CD4-positive, alpha-beta T cell treated with Interleukin-17A for 4 hours (primary cell): ENCODE measurements at places on chromosomes 11 and 22.

DNA sequence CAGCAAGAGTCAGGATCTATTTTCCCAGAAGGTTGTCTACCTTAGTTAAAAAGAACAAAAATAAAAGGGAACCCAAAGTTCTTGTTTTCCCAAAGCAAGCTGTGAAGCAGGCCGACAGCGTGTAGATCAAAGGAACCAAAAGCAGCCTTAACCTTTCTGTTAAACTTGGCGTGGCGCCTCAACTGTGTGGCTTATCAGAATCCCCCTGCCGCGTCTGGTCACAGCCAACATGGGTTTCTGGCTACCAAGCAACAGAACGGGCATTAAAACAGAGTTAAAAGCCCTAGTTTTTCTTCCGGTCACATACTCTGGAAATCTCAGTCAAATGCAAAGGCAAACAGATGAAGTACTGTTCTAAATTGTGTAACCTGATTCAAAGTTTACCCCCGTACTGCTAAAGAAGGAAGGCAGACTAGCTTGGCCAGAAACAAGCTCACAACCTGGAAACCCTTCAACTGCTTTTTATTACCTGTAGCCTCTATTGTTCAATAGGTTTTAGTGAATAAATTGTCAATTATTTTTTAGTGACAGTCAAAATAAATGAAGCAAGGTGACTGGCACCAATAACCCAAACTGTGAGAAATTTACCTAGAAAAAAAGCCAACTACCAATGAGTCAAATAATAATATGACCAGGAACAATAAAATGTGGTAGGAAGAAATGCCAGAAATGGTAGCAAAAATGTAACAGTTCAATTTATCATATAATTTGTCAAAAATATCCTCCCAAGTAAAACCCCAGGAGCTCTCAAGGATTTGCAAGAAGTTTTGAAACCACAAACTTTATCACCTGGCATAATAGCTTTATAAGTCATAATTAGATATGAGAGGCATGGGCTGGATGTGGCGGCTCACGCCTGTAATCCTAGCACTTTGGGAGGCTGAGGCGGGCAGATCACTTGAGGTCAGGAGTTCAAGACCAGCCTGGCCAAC is 21.4 kb downstream of the CHKA start:
- DNase-seq, result peak; percentile 60

- DNase-seq, result peak; percentile 66
Observed at GRCh38 chr22:50027639-50028537, 15.3 kb upstream of the IL17REL start.

DNA sequence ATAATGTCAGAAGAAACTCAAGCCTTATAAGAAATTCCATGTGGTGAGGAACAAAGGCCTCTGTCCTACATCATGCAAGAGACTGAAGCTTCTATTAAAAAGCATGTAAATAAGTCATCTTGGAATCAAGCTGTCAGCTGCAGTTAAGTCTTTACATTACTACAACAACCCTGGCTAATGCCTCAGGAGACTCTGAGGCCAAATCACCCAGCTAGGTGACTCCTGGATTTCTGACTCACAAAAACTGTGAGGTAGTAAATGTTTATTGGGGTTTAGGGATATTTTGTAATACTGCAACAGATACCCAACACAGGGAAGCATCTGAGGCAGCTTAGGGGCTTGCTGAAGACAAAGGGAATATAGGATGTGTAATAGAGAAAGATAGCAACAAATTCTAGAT is 89.6 kb downstream of the C11orf87 start:
- no peak for DNase-seq

DNA sequence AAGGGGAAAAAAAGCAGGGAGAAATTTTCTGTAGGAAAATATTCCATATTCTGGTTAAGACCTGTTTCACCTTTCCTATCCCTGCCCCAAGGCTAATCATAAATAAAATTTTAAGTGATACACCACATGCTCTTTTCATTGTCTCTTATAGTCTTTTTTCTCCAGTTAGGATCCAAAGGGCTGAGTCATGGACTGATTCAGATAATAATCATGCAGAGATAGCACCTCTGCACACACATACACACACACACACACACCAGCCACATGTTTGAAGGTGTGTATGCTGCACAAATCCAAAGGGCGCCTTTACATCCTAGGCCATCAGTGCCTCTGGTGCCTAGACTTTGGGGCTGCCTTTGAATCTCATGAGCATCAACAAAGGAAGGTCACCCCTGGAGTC is 35.5 kb upstream of the CWF19L2 start:
- no peak for DNase-seq

DNA sequence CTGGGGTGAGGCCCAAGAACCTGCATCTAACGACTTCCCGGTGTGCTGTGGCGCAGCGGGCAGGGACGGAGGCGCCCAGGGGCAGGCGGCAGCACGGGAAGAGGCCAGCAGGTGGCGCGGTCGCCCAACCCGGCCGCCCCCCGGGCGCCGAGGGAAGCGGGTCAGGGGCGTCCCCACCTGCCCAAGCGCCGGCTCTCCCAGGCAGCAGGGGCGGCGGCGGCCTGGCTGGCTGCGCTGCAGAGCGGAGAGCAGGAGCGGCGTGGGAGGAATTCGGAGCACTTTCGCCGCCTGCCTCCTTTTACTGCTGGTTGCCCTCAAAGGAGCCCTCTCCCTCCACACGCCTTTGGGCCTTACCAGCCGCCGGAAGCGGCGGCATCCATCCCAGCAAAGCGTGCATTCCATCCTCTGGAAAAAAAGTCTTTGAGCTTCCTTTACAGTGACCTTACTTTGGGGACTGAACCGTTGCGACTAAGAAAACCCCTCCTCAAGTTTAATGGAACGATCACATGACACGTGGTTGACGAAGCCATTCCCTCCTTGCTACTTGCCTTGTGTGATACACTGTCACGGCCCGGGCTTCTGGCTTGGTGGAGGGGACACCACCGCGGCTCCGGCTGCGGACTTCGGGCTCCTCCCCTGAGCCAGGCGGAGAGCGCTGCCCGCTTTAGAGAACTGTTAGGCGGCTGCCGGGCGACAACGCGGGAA is 106.8 kb upstream of the CLMP start:
- DNase-seq, result peak; percentile 76

DNA sequence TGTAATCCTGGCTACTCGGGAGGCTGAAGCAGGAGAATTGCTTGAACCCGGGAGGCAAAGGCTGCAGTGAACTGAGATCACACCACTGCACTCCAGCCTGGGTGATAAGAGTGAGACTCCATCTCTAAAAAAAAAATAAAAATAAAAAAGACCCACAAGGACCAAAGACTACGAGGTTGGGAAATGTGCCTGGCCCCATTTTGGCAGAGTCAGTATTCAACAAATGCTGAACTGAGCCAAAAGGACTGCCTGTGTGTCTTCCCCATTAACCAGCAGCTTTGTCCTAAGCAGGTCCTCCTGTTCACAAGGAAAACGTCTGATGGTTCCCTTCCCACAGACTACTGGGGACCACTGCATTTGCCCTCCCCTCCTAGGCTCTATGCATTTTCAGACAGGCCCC is 27.6 kb downstream of the ADORA2A start:
- no peak for DNase-seq

GRCh38 chr22:23693979-23694680 is 3.3 kb downstream of the RGL4 start:
- DNase-seq, result no peak

DNA sequence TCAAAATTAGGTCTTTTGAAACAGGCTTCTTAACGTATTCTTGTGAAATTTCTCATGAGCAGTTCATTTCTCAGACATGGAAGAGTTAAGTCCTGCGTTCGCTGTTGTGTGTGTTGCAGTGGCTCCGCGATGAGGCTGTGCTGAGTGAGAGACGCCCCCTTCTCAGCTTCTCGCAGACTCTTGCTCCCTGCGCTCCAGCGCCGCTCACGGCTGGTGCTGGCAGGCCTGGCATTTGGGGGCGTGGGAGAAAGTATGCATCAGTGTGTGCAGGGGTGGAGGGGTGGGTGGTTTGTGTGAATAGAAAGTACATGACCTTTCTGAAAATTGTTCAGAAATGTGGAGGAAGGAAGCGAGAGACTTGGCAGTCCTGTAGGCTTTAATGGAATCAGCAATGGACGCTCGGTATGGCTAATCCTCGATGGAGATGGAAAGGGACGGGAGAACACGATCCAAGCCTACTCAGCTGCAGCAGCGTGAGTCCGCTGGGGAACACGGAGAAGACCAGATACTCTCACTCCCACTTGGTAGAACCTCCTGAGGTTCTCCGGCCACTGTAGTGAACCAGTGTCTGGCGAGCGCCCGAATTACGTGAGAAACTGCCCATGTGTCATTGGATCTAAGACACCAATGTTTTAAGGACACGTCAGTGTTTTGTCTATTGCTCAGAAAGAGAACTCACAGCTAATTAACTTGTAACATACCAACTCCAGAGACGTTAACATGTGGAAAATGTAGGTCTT is 5.9 kb downstream of the TAB1 start:
- no peak for DNase-seq
